ENCODE measurements at places on chromosomes 7 and 10.

- no peak for DNase-seq
Measured at GRCh38 chr7:51158211-51158610, 158.4 kb downstream of the COBL start.

DNA sequence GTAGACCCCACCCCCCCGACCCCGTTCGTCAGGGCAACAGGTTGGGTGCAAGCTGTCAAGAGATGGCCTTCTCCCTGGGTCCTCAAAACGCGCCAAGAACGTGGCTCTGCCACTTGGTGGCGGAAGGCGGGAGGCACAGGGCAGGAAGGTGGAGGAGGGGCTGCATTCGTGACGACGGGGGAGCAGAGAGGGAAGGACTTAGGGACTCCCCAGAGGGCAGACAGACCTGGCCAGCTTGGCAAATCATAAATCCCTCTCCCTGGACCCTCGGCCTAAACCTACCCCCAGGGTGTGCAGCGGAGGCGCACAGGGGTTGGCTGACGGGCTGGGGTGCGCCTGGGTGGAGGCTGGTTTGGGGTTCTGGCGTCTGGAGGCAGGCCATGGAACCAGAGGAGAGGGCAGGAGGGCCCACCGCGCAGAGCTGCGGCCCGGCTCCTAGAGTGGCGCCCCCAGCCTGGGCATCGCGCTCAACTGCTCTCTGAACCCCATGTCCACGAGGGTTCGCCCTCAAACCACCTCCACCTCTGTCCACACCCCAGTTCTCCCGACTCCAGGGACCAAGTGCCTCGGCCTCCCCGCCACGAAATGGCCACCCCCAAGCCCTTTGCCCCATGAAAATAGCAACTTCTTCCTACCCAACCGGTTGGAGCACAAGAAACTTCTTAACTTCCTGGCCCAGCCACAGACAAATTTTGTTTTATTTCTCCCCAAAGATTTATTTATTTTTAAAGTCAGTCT is 10.8 kb upstream of the GATA3 start:
- no peak for DNase-seq

DNA sequence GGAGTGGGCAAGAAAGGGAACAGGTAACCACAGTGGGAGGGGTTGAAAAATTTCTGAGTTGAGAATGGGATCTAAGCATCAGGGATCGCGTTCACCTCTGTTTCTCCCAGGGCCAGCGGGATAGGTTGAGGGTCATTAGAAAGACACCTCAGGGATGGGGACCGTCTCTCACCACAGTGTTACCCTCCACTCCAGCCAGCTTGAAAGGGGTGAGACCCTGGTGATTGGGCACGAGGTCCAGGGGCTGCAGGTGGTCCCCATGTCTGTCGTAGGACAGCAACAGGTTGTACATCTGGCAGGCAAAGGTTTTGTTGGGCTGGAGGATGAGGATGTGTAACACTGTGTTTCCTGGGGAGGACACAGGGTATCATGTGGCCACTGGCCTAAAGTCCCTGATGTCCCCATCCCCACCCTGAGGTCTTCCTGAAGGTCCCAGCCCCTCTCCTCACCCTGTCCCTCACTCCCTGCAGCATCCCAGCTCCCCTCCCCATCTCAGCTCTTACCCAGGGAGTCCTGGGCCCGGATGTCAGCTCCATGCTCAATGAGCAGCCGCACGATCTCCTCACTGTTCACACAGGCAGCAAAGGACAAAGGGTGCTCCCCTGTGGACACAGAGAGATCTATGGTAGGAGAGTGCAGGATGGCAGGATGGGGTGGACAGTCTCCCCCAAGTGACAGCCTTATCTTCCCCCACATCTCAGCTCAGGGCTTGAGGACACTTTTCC is 9.1 kb downstream of the TRPV6 start:
- no peak for DNase-seq

GRCh38 chr7:92569137-92569536 is 21.1 kb downstream of the FAM133B start:
- DNase-seq, result no peak

DNA sequence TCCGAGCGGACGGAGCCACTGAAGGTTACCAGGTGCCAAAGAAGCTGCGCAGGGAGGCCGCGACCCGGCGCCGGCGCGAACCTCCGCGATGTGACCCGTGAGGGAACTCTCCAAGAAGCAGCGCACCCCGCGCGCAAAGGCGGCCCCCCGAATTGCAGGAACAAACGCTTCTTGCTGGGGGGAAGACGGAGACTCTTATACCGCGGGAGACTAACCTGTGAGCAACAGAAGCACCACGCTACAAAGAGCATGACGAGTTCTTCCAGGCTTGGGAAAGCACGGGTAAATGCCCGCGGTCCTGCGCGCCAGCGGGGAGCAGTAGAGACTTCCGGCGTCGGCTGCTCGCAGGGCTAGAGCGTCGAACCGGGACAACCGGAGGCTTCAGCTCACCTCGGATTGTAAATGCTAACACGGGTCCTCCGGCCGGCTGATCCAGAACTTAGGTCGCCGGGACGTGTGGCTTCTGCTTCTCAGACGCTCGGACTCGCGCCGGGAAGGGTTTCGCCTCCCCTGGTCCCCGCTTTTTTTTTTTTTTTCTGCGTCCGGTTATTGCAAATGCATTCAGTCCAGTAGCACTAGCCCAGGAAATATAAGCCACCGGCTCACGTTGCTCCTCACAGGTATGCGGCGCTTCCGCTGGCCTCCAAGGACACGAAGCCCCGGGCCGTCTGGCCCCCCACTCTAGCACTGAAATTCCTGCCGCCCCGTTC is at the start of gene COA1:
Gene COA1 (minus strand): TSS at position 310 of the 710 bp plus-strand sequence. CDS start 80,909 bp downstream, outside the sequence.
- DNase-seq, result peak; percentile 82

GRCh38 chr10:79108728-79109127 is 40.0 kb downstream of the ZMIZ1 start:
- no peak for DNase-seq

DNA sequence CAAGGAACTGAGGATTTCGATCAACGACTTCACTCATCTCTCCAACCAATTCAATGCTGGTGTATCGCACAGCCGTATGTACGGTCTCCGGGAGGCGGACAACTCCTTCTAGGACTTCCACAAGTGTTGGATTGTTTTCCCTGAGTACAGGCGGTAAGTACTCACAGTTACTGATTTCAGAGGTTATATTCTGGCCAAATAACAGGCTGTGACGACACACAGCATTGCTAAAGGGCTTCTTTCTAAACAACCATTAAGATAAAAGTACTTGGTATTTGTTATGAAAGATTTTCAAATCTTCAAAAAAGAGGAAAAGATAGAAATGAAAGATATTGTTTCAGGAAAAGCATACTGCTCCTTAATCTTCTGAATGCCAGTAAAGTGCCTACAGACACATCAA is 52.2 kb downstream of the IRF5 start:
- no peak for DNase-seq

DNA sequence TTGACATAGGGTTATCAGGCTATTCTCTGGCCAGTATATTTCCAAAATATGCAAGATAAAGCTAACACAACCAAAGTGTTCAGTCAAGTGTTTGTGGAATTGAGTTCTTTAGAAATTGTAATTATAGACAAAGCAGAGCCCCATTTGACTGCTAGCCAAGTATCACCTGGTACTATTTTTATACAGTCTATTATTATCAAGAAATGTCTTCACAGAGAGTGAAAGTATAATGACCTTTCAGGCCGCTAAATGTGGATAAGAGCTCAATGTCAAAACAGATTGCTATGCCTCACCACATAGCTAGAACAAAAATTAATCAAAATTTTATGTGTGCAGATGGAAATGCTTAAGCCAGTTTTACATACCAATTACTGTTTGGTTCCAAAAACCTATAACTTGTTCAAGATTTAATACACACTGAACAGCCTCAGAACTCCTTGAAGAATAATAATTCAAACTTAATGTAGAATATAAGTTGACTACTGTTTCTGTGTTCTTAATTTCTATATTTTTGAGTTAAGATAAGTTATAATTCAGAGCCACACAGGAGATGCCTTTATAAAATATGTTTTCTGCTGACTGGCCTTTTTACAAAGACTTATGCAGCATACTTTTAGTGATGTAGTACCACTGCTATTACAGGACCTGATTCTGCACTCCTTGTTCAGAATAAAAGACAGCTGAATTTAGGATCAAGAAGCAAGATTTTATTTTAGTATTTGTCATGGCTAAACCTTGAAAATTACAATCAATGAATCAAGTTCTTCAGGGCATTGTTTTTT is 31.0 kb downstream of the PRPS1L1 start:
- DNase-seq, result no peak

GRCh38 chr10:127182161-127182560 is 14.2 kb downstream of the INSYN2A start:
- DNase-seq, result peak; percentile 5

DNA sequence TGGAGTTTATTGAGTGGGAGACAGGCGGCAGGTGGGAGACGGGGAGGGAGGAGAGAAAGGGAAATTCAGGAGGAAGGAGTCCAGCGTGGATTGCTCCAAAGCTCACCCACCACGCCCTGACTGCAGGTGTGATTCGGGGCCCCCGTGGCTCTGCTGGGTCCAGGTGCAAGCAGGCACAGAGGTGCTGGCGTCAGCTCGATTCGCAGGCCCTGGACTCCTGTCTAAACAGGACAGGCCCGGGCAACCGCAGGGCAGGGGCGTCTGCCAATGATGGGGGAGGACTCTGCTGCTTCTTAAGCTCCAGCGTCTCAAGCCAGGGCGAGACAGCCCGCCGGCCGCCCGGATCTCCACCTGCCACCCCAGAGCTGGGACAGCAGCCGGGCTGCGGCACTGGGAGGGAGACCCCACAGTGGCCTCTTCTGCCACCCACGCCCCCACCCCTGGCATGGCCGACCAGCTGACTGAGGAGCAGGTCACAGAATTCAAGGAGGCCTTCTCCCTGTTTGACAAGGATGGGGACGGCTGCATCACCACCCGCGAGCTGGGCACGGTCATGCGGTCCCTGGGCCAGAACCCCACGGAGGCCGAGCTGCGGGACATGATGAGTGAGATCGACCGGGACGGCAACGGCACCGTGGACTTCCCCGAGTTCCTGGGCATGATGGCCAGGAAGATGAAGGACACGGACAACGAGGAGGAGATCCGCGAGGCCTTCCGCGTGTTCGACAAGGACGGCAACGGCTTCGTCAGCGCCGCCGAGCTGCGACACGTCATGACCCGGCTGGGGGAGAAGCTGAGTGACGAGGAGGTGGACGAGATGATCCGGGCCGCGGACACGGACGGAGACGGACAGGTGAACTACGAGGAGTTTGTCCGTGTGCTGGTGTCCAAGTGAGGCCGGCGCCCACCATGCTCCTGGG is at the start of gene CALML3:
Gene CALML3 (plus strand): TSS at position 321 of the 920 bp plus-strand sequence. CDS start 125 bp downstream, at position 446.
- DNase-seq, result no peak

DNA sequence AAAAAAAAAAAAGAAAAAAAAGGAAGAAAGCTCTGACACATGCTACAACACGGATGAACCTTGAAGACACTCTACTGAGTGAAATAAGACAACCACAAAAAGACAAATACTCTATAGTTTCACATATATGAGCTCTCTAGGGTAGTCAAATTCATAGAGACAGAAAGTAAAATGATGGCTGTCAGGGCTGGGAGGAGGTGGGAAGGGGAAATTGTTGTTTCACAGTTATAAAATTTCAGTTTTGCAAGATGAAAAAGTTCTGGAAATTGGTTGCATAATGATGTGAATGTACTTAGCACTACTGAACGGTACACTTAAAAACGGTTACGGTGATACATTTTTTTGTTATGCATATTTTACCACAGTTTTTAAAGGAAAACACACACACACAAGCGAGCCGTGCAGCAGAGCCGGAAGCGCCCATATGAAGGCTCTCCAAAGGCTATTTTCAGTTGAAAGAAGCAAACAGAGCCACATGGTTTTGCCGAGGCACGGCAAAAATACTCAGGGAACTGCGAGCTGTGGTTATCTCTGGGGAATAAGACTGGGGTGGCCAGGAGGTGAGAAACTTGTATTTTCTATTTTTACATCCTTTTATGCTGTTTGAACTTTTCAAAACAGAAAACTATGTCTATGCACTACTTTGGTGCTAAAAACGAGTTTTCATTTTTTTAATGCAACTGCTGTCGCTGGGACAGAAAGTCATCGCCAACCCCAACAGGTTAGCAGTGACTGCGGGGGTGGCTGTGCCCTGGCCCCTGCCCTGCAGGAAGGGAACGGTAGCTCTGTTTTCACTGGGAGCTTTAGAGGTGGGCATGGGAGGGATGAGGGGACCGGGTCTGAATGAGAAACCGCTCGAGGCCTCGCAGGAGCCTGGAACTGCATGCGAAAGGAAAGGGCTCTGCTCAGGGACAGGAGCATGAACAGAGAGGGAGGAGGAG is 132.9 kb downstream of the OAT start:
- DNase-seq, result no peak

GRCh38 chr10:124354411-124355382 is 64.0 kb downstream of the OAT start:
- DNase-seq, result peak; percentile 9

GRCh38 chr7:34249192-34249591 is 343.9 kb downstream of the BMPER start:
- no peak for DNase-seq

GRCh38 chr10:49299816-49300139 is 808 bp downstream of the C10orf71 start:
- no peak for DNase-seq

DNA sequence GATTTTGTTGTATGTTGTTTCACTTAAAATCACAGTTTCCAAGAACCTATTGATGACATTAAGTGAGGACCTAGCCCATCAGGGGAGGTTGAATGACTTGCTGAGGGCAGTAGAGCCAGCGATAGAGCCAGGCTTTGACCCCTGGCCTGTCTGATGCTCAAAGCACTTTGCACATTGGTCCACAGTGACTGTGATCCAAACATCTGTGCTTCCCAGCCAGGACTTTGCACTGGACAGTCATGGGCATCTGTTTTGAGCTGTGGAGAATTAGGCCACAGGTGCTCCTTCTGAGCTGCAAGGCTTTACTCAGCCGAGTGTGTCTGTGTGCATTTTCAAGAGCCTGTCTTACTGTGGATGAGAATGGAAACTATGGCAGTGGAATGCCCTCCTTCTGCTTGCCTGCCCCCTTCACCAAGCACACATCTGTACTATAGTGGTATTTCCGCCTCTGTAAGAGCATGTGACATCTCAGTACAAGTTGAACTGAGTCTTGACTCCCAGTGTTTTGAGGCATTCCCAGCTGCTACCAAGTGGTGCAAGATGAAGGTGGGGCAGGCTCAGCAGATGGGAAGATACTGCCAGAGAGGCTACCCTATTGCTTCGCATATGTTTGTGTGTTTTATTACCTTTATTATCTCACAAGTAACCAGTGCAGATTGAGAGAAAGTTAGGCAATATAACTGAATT is 72.7 kb upstream of the AOAH start:
- no peak for DNase-seq

All from immature natural killer cell (primary cell).